Stimulated activated CD8-positive, alpha-beta memory T cell treated with anti-CD3 and anti-CD28 coated beads, Interleukin-4, amount 100 ng/mL, for 48 hours (primary cell): ENCODE measurements at places on chromosomes 2 and 18.
A peak's percentile ranks its signal among the peaks of the same experiment; 100 is the strongest.

DNA sequence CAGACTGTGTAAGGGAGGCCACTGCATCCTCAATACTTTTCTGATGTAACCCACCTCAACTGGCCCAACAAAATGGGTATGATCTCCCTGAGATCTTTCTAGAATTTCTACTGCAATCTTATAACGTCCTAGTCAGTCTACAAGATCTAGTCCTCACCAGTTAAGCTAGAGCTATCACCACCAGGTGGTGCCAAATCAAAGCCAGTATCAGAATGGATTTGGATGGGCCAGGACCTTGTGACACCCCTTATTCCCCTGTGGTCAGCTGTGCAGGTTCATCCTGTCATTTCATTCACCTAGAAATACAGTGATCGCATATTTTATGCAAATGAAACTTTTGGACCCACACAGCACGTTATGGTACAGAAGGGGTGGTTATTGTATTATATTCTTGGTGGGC is 90.3 kb downstream of the OLA1 start:
- peak; percentile 31 for DNase-seq

GRCh38 chr18:46484971-46485370 is 172.0 kb downstream of the LOXHD1 start:
- DNase-seq: no peak

GRCh38 chr2:231717281-231718171 is 9.2 kb downstream of the PTMA start:
- peak; percentile 56 for DNase-seq

DNA sequence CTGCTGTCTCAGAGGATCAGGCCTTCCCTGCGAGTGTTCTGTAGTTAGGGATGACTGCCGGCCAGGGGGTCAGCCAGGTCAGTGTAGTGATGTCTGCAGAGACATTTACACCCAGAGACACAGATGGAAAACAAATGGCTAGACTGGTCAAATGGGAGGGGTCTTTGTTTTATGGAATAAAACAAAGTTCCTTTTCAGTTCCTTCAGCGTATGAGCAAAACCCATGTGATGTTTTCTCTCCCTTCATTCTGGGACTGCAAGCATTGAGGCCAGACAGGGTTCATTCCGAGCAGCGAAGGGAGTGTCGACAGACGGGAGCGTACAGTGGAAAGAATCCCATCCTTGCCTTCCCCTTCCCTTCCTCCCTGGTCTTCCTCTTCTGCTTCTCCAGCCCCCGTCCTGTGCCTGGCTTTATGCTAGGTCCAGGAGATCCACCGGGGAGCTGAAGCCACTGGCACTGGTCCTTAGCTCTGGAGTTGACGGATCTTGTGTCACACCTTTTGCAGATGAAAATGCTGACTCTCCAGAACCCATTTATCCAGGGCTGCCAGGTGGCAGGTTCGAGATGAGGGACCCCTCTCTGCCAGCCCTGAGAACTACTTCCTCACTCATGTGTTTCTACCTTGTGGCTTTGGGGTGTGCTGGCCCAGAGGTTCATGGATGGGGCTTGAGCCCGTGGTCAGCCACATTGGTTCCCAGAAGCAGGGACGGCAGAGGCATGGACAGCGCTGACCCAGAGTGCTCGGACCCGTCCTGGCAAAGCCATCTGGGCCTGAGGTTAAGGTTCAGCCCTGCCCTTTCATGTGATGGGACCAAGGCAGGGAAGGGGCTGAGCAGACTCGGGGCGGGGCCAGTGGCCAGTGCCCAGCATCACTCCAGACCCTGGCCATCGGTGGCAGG is 24.2 kb downstream of the ITGB1BP1 start:
- no peak for DNase-seq

DNA sequence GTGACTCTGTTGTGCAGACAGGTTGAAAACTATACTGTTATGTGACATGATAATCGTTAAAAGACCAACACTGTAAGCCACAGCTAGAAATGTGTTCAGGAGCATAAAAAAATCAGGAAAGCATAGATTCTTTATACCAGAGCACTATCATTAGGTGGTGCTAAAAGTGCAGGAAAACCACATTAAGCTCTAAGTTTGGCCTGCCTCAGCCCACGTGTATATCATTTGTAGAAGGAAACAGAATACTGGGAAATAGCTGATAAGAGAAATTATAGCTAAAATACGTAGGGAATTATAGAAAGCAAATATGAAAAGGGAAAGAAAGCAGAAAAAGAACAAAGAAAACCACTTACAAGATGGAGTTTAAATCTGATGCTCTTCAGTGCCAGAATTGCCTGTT is 26.5 kb upstream of the C2orf74 start:
- no peak for DNase-seq

DNA sequence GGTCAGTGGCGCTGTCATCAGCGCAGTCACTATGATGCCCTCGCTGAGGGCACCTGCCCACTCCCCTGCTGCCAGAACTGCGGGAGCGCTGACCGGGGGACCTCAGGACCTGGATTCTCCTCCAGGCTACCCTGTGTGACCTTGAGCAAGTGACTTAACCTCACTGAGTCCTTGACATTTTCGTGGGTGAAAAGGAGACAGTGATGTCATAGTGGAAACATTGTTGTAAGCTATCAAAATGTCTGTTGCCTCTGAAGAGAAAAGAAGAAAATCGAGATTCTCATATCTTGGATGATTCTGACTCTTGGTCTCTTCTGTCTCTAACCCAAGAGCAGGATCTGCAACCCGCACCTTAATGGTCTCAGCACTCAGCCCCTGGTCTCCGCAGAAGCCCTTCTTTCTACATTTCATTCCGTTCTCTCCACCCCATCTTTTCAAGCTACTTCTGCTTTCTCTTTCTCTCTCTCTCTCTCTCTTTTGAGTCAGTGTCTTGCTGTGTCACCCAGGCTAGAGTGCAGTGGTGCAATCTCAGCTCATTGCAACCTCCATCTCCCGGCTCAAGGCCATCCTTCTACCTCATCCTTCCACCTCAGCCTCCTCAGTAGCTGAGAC is 978 bp upstream of the TUBA4A start:
- peak; percentile 53 for DNase-seq

DNA sequence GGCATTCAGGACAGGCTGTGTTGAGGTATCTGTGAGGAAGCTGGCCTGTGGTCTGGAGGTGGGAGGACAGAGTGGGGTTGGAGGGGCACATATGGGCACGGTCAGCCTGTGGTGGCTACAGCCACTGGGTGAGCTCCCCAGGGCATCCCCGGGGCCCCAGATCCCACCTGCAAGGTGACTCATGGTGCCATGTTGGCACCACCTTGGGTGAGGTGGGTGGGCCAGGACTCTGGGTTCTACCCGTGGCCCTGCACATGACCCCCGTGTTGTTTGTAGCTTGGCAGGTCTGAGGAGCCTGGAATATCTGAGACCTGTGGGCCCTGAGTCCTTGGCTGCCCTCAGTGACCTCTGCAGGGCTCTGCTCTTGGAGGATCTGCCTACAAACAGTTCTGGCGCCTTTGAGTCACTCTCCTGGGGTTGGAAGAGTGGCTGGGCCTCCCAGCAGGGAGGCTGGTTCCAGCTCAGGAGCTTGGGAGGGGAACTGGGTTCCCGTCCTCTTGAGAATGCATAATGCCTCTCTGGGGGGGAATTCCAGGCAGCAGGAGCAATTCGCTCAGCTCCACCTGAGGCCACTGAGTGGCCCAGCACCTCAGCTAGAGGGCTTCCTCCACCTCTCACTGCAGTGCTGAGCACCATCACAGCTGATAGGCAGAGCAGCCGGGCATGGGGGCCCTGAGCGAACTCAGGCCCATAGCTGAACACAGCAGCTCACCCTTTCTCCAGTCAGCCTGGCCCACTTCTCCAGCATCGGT is 105.1 kb downstream of the DYSF start:
- DNase-seq: no peak

DNA sequence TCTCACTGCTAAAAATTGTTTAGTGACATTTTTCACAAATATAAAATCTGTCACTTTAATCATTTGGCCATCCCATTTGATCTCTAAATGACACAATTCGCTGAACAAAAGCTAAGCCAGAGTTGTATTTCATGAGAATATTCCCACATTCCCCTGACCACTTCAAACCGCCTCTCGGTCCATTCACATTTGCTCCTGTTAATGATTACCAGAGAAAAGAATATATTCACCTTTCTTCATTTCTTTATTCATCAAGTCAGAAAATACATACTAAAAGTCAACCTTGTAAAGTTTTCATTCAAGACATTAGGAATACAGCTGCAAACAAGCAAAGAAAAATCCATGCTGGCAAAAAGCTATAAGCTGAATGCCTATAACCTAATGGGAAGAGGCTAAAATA is 225.5 kb downstream of the DOK6 start:
- DNase-seq: no peak
